Articular chondrocyte of knee joint (primary cell): ENCODE measurements at places on chromosomes 11 and 22. TPM values are rescaled to one million over a fixed set of nuclear protein-coding genes. Genes with fewer than 3 reads are reported as not detected.

OR51T1 gene
- not detected in 2 replicates for total RNA-seq

RIMBP3C gene
- under 0.01 and 0.32 TPM in 2 replicates for total RNA-seq

CNTN5 gene
- total RNA-seq = not detected in 2 replicates

ANO9 gene
- not detected in 2 replicates for total RNA-seq

NLRP10 gene
- total RNA-seq = 11.2 and 12.0 TPM in 2 replicates

MAJIN gene
- not detected in 2 replicates for total RNA-seq

VPS26B gene
- total RNA-seq = 48.0 and 48.3 TPM in 2 replicates

TRMT112 gene
- total RNA-seq = 109 and 165 TPM in 2 replicates

THY1 gene
- 669 and 939 TPM in 2 replicates for total RNA-seq

SEPTIN5 gene
- 20.6 and 30.6 TPM in 2 replicates for total RNA-seq

TRIM48 gene
- not detected in 2 replicates for total RNA-seq

SUSD2 gene
- 8.9 and 18.2 TPM in 2 replicates for total RNA-seq
